Cerebellar cortex (tissue), 1 donor: ENCODE measurements at places on chromosomes 16 and 17.

DNA sequence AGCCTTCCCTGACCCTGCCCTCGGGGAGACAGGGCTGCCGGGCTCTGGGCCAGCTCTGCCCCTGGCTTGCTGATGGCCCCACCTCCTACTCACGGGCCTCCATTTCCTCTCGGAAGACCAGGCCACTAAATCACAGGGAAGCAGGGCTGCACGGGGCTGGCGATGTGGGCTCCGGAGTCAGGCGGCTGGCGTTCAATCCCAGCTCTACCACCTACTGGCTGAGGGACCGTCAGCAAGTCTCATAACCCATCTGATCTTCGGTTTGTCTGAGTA is 113.4 kb downstream of the AMFR start:
- no peak for DNase-seq

GRCh38 chr17:28935744-28936460 is 15.4 kb downstream of the PHF12 start:
- DNase-seq, result no peak

DNA sequence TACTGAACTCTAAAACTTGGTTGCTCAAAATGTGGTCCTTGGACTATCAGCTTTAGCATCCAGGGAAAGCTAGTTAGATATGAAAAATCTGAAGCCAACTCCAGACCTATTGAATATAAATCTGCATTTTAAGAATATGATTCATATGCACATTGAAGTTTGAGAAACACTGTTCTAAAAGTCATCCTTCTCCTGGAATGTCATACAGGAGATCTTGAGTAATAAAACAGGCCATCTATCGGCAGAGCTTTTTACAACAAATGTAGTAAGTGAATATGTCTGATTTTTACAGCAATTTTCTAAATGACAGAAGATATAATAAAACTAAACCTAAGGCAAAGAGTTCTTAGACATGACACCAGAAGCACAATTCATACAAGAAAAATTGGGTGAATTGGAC is 140.4 kb downstream of the PMP22 start:
- DNase-seq, result no peak

DNA sequence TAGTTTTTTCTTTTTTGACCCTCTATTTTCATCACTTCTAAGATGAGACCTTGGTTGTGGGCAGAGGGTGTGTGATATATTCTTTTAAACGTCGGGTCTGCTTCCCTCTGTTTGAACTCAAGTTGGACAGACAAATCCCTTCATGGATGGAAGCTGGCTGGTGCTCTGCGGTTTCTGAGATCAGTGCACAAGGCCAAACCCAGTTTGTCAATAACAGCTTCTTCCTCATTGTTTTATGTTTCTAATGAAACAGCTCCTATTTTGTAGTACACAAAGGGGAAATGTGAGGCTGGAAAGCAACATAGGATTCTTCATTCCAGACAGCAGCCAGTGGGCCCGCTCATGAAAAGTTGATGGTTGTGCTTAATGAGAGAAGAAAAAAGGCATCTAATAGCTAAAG is 159.6 kb downstream of the PRKCA start:
- no peak for DNase-seq
